ENCODE measurements at places on chromosomes 11 and 22.
A peak's percentile ranks its signal among the peaks of the same experiment; 100 is the strongest.

- peaks cover 29% of the 10 kb centered on the region for H3K36me3 ChIP-seq
- no peaks in the 10 kb centered on the region for H3K27me3 ChIP-seq
- peaks cover 21% of the 10 kb centered on the region for H3K4me1 ChIP-seq
- no peak for DNase-seq
- H3K27ac ChIP-seq, result peak overlapping the region; percentile 87
These were observed 11.1 kb downstream of the HPS5 start for GRCh38 chr11:18310800-18311340.

DNA sequence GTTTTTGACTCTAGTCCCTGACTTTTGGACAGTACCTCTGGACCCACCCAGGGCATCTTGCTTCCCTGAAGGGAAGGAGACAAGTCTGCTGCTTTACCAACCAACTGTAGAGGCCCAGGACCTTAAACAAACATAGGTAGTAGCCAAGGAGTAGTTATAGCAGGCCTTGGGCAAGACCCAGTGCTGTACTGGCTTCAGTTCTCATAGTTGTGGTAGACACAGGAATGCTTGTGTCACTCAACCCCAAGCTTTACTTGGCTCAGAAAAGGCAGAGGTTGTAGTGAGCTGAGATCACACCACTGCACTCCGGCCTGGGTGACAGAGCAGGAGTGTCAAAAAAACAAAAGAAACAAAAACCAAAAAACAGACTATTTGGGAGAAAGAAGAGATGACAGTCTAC is 21.3 kb upstream of the OR52M1 start:
- no peak overlapping the region for H3K27ac ChIP-seq
- no peak overlapping the region for H3K4me3 ChIP-seq
- DNase-seq, result no peak
- H3K27me3 ChIP-seq, result peaks cover 10% of the 10 kb centered on the region
- no peaks in the 10 kb centered on the region for H3K4me1 ChIP-seq
- no peaks in the 10 kb centered on the region for H3K36me3 ChIP-seq

DNA sequence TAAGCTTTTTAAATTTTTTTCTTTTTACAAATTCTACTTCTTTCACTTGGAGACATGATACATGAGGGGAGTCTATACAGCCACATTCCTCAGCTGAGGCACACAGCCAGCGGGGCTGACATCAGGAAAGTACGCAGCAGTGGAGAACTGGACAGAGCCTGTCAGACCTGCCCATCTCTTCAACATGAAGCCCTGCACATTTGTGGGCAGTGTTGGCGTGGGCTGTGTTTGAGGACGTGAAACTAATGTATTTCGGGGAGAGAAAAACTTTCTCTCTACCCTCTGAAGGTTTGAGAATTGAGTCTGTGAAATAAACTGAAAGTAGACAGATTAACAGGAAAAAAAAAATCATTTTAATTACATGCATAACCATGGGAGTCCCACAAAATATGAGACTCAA is 84.8 kb upstream of the HTATIP2 start:
- DNase-seq, result no peak
- H3K27ac ChIP-seq, result no peak overlapping the region
- H3K4me1 ChIP-seq, result no peaks in the 10 kb centered on the region
- no peaks in the 10 kb centered on the region for H3K36me3 ChIP-seq
- H3K4me3 ChIP-seq, result no peak overlapping the region
- peaks cover 5% of the 10 kb centered on the region for H3K27me3 ChIP-seq

GRCh38 chr22:45421349-45422055 is 8.0 kb downstream of the RIBC2 start:
- H3K36me3 ChIP-seq, result no peaks in the 10 kb centered on the region
- H3K27me3 ChIP-seq, result peaks cover 7% of the 10 kb centered on the region
- no peak overlapping the region for H3K4me3 ChIP-seq

DNA sequence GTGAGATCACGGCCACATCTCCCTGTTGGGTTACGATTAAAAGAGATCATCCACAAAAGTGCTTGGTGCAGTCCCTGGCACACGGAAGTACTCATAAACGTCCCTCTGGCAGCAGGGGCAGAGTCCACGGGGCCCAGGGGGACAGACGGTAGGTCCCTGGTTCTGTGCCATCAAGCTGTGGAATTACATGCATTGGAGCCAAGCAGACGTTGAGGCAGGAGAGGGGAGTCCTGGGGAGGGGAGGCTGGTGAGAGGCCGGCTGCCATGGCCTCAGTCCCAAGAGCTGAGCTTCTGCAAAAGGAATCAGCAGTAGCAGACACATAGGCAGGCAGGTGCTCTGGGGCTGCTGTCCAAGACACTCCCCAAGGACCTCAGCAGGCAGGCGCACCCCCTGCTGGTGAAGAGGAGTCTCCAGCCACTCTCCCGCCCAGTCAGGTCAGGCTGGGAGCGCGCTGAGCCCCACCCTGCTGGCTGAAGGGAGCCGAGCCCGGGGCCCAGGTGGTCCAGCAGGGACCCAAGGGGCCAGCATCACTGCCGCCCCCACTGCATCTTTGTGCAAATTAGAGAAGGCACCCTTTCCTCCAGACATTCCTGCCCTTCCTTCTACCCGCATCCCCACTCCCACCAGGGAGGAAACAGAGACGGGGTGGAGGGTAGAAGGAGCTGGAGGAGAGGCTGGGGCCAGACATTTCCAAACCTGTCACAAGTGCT is 7.6 kb upstream of the KCTD17 start:
- no peaks in the 10 kb centered on the region for H3K36me3 ChIP-seq
- no peak overlapping the region for H3K4me3 ChIP-seq
- peak; percentile 56 for DNase-seq
- peaks cover 2% of the 10 kb centered on the region for H3K4me1 ChIP-seq

Data from memory B cell (primary cell).